Activated CD8-positive, alpha-beta T cell treated with anti-CD3 and anti-CD28 coated beads, Interleukin-2, amount 10 ng/mL, durations not matched to agents 7 days and 5 days (primary cell): ENCODE measurements at places on chromosomes 6 and 20.

DNA sequence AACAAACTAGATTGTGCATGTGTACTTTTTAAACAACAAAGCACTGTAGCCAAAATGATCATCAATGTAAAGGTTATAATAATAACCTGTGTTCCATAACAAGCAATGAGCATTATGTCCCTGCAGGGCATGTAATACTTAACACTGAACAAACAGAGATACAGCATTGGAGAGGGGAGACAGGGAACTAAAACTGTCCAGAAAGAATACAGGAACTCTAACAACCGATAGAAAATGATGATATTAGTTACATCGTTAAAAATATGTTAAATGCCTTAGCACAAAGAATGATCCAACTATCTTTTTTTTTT is 80.5 kb downstream of the COL9A1 start:
- H3K27ac ChIP-seq: no peak overlapping the region
- H3K4me3 ChIP-seq: no peak overlapping the region
- no peaks in the 10 kb centered on the region for H3K36me3 ChIP-seq
- no peak for DNase-seq

- DNase-seq: no peak
- H3K4me3 ChIP-seq: no peak overlapping the region
- H3K27me3 ChIP-seq: peaks cover 1% of the 10 kb centered on the region
- no peaks in the 10 kb centered on the region for H3K36me3 ChIP-seq
These were observed 708.4 kb upstream of the CITED2 start for GRCh38 chr6:140082867-140083297.

DNA sequence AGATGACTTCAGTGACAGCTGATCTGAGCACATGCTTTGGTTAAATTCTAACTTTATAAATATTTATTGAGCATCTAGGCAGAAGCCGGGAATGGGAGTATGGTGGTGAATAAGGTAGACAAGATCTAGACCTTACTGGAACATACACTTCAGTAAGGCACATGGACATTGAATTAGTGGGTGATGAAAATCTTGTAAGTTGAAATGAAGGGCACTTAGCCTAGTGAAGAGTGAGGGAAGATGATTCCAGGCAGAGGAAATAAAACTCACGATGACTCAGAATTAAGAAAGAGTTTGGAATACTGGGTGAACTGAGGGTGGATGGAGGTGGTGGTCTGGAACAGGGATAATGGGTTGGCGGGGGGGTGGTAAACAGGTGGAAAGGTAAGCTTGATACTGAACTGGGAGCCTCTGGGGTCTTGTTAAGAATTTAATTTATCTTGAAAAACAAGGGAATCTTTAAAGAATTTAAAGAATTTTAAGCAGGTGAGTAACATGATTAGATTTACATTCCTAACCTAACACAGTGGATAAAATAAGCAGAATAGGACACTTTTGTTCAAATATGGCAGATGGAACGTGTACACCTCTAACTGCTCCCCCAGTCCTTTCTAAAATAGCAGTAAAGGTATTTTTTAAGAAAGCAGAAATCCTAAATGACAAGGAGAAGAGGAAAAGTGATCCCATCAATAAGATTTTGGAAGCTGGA is 75.2 kb upstream of the ARHGAP18 start:
- no peak overlapping the region for H3K27ac ChIP-seq
- H3K36me3 ChIP-seq: no peaks in the 10 kb centered on the region
- no peak overlapping the region for H3K4me3 ChIP-seq

GRCh38 chr20:50540620-50541605 is 30.7 kb downstream of the PTPN1 start:
- H3K4me3 ChIP-seq: no peak overlapping the region
